Activated T-helper 1 cell treated with Interleukin-2 at 50 U/mL for 16 hours (primary cell): ENCODE measurements at places on chromosomes 16 and 17.

DNA sequence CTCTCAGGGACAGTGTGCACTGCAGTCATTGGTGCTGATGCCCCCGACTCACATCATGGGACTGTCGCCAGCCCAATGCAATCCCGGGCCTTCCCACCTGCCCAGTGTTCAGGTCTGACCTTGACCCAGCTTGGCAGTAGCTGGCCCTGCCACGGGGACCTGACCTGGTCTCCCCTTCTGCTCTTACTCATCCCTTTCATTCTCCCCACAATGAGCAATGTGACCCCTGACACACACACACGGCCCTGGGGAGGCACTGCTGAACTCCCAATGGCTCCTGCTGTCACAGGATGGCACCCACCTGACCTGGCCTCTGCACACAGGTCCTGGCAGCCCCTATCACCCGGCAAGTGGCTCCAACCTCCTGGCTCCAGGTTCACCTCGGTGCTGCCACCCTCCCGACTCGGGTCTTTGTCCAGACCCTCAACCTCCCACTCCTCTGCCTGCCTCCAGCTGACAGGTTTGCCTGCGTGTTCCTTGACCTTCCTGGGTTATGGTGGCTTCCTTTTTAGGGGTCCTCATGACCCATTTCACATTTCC is 6.6 kb downstream of the CD300C start:
- DNase-seq: no peak

GRCh38 chr17:81493198-81494038 is 19.2 kb downstream of the ACTG1 start:
- no peak for DNase-seq

GRCh38 chr17:1485423-1486376 is 6.8 kb downstream of the MYO1C start:
- DNase-seq: peak; percentile 60

DNA sequence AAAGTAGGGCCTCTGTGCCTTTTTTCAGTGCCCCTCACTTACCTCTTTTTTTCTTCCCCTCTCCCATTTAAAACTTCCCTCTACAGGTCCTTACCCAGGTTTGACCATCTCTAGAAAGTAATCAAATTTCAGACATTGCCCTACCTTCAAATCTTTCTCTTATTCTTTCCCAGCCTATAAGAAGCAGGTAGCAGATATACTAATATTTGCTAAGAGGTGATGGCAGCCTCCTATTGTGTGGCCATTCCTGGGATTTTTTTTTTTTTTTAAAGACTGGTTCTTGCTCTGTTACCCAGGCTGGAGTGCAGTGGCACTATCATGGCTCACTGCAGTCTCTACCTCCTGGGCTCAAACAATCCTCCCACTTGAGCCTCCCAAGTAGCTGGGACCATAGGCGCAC is 111.1 kb upstream of the HAS3 start:
- no peak for DNase-seq

DNA sequence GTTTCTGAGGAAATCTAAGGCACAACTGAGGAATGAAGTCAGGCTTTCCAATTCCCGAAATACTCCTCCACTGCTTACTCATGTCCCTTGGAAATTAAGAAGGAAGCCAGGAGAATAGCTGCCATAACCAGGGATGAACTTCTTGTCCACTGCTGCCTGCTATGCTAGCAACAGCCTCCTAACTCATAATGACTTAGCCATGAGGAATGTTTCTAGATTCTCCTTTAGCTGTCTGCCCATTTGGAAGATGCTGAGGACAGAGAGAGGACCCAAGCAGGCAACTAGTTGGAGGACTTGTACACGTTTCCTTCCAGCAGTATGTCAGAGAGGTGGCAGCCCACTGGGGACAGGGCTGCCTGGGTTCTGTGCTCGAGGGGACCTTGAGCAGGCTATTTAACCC is 939 bp upstream of the CCL2 start:
- no peak for DNase-seq

GRCh38 chr17:46190763-46191162 is 2.5 kb downstream of the KANSL1 start:
- DNase-seq: no peak

DNA sequence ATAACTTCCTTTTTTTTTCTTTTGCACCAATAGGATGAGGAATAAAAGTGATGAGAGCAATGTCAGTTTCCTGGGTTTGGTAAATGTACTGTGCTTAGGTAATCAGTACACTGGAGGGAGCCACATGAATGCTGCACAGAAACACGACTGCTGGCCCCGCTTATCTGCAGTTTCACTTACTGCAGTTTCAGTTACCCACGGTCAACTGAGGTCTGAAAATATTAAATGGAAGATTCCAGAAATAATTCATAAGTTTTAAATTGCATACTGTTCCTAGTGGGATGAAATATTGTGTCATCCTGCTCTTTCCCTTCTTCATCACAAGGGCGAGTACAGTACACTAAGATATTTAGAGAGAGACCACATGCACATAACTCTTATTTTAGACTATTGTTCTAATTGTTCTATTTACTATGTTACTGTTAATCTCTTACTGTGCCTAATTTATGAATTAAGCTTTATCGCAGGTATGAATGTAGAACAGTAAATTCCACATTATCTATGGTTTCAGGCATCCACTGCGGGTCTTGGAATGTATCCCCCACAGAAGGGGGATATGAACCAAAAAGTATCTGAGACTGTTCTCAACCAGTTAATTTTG is 6.4 kb upstream of the LGALS3BP start:
- no peak for DNase-seq

DNA sequence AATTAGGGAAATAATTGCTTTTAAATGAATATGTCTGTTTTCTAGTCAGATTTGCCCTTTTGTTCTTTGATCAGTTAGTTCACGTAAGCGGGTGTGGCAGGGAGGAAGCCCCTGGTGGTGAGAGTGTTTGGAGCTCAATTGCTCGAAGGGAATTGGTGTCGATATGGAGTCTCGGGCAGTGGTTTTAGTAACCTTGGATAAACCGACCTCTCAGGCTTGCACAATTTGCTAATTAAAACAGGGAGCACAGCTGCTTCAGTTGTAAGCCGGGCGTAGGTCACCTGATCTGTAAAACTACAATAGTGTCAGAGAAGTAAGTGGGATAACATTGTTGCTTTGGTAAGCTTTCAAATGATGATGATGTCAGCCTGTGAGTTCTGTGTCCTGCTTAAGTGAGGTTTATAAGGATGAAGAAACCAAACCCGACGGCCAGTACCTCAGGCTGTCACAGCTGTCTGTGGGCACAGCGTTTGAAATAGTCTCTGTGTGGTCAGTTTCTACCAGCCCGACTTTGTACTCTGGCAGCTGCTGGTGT is 2.9 kb downstream of the ZNF750 start:
- DNase-seq: no peak
